ENCODE measurements at places on chromosomes 11 and 22. TPM values are rescaled to one million over a fixed set of nuclear protein-coding genes. Genes with fewer than 3 reads are reported as not detected.

PANX3 gene
- total RNA-seq = not detected

DNA sequence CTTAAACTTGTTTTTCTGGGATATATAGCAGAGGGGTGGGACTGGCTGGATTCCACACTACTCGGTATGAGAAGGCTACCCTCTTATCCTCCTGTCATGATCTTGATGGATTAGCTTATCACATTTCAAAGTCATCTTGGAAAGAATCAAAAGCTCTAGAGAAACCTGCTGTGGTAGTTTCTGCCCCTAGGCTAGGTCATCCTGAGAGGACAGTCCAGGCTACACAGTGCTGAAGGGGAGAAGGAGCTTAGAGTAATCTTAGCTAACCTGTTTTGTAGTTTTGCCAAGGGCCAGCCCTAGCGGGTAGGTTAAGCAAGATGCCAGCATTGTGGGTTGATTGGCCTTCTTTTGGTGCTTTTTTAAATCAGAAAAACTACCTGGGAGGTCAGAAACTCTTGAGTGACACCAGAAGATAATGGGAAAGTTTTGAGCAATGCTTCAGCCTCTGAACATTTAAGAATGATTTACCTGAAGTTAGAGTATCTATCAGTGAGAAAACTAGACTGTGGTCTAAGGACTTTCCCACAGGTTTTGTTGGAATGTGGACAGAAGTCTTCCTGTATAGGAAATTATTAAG lies 21.3 kb downstream of the PIWIL4 start:
- no peaks in the 10 kb centered on the region for H3K27me3 ChIP-seq
- H3K4me3 ChIP-seq = no peak overlapping the region
- DNase-seq = no peak
- H3K27ac ChIP-seq = no peak overlapping the region

SERPING1 gene
- total RNA-seq = 147 TPM

- H3K27ac ChIP-seq = no peak overlapping the region
- H3K27me3 ChIP-seq = no peaks in the 10 kb centered on the region
- no peaks in the 10 kb centered on the region for H3K36me3 ChIP-seq
- no peak for DNase-seq
Observed at GRCh38 chr22:23217171-23218052, 37.1 kb downstream of the BCR start.

MUC2 gene
- total RNA-seq = not detected
